Activated CD4-positive, CD25-positive, alpha-beta regulatory T cell treated with anti-CD3 and anti-CD28 coated beads, Interleukin-2, amount 50 U/mL, for 72 hours (primary cell): ENCODE measurements at places on chromosomes 1 and 21.

DNA sequence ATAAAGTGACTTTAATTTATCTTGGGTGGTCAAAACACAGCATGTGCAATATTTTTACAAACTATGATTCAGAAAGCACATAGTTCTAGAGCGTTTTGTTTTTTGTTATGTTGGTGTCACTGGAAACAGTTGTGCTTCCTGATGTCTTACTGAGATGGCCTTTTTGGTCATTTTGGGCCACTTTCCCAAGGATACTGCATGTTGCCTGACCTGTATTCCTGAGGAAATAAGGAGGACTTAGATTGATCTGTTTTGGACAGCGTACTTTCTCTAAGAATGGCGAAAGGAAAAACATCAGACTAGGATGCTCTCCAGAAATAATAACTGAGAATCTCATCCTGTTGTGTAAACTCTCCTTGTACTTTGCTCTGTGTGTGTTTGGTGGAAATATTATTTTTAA, 451.2 kb downstream of the USP25 start:
- DNase-seq: no peak

DNA sequence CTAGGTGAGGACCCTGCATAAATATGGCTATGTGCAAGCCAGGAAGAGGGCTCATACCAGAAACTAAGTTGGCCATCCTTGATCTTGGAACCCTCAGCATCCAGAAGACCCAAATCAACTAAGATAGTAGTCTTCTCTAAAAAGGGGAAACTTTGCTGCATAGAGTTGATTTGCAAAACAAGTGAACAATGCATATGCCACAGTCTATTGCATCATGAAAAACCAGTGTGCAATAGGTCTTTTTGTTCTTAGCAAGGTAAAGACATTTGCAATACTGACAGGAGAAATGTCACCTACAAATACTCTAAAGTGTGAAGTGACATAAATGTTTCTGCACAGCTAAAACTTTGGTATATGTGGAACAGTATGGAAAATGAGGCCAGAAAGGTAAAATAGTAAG, 2.0 kb upstream of the IFI16 start:
- DNase-seq: no peak

- DNase-seq: no peak
Measured at GRCh38 chr1:55463814-55464475, 248.8 kb upstream of the USP24 start.

DNA sequence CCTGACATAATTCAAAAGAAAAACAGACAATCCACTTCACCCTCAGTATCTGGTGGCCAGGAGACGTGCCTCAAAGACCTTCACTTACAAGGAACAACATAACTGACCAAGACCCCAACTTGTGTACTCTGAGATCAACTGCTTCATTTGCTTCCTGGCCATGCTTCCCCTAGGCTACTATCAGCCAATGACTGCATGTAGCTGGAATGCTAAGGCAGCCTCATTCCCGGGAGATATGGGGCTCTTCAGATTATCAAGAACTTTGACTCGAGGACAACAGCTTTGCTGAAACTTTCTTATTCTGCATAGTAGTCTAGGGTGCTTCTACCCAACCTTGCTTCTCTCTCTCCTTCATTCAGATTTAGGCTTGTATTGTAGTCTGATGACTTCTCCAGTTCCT, 11.7 kb upstream of the UCK2 start:
- DNase-seq: no peak

DNA sequence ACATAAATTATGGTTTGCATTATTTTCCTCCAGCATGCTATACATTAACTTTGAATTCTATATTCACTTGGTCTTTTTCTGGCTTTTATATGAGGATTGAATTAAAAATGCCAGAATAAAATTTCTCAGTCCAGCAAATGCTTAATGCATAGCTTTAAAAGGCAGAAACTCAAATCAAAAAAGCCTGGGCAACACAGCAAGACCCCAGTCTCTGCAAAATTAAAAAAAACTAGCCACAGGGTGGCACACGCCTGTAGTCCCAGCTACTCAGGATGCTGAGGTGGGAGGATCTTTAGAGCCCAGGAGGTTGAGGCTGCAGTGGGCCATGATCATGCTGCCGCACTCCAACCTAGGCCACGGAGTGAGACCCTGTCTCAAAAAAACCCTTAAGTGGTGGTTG, 19.8 kb downstream of the ATP1B1 start:
- DNase-seq: no peak

- DNase-seq: no peak
Measured at GRCh38 chr1:156143765-156144489, 9.5 kb upstream of the SEMA4A start.

DNA sequence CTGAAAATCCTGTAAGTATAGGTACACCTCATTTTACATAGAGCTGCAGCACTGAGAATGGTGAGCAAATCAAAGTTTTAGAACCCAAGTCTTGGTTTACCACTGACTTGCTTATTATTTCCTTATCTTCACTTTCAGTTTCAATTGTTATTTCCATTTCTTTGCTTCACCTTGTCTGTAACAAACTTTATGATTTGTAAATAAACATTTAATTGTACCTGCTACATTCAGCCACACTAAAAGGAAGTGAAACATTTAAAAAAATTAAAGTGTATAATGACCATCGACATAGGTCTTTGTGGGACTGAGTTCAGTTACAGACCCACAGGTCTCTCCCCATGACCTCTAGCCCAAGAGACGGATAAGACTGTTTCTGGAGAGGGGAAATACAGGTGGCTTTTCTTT, 34.4 kb downstream of the LGR6 start:
- no peak for DNase-seq

DNA sequence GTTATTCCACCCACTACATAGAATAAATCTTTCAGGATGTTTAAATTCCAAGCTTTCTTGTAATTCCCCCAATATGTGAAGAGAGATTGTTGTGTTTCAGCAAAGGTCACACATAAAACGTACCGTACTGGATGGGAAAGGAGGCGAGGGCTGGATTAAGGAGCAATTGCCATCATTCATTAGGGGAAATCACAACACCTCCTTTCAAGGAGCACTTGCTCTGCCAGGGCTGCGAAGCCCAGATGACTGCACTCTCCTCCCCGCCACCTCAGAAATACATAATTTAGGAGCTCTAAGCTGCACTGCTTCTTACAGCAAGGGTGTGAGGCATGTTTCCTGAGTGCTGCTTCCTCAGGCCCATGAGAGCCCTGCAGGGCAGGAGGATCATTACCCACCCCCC, 29.6 kb downstream of the MATN1 start:
- no peak for DNase-seq

- DNase-seq: no peak
Measured at GRCh38 chr21:45405271-45405818, 380 bp downstream of the COL18A1 start.

- no peak for DNase-seq
Measured at GRCh38 chr1:209485167-209485566, 98.3 kb upstream of the CAMK1G start.

GRCh38 chr1:175877939-175878737, 134.7 kb upstream of the TNR start:
- DNase-seq: no peak

GRCh38 chr1:116881879-116882520, 27.7 kb upstream of the PTGFRN start:
- DNase-seq: no peak

GRCh38 chr1:179202161-179202560, 27.3 kb downstream of the ABL2 start:
- no peak for DNase-seq

DNA sequence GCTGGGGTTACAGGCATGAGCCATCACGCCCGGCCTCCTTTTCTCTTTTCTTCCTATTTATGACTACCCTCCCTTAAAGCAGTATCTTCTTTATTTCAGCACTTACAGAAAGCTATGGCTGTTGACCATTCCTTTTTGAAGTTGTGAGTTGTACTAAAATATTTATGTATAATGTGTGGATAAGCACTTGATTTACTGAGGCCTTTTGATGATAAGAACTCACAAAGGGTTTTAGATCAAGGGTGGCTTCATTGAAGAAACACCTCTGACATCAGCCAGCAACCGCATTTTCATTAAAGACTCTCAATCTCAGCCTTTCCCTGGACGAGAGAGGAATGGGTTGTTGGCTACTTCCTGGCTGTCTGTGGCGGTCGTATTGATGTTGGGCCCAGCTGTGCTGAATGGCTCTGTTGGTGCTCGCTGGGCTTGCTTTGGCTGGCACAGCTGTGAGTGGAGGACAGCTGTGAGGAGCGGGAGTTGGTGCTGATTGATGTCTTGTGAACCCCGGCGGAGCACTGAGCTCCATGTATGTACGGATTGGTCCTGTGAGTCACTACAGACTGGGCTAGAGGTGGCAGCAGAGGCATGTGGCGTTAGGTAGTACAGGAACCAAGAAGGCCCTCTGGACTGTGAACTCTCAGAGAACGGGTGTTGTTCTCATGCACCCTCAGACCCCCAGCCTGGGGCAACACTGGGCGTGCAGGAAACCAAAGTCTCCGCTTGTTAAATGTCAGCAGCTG, 208.8 kb downstream of the KIF26B start:
- no peak for DNase-seq

- no peak for DNase-seq
Measured at GRCh38 chr1:203371288-203371687, 20.4 kb upstream of the FMOD start.

- no peak for DNase-seq
Measured at GRCh38 chr1:52296345-52296744, 69.7 kb downstream of the CC2D1B start.

DNA sequence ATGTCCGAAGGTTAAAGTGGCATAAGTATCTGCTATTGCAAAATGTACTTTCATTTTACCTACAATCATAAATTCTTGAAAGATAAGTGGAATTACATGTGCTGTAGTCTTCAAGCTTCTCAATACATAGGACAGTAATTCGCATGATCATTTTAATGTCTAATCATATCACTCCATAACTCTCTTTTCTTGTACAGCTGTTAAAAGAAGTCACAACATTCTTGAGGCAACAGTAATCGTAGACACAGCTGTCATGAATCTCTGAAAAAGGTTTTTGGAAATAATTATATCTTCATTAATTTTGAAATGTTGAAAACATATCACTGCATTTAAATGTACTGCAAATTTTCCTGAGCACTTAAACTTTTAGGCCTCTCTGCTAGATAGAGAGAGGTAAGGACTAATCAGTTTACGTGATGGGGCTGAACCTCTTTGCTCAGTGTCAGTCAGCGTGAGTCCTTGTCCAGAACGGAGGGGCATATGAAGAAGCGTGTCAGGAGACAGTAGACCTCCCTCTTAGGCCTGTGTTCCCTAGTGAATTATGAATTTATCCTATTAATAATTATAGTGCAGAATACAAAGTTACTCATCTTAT, 133.4 kb downstream of the NEK7 start:
- DNase-seq: no peak

GRCh38 chr1:227789084-227790033, 26.1 kb upstream of the PRSS38 start:
- DNase-seq: no peak

DNA sequence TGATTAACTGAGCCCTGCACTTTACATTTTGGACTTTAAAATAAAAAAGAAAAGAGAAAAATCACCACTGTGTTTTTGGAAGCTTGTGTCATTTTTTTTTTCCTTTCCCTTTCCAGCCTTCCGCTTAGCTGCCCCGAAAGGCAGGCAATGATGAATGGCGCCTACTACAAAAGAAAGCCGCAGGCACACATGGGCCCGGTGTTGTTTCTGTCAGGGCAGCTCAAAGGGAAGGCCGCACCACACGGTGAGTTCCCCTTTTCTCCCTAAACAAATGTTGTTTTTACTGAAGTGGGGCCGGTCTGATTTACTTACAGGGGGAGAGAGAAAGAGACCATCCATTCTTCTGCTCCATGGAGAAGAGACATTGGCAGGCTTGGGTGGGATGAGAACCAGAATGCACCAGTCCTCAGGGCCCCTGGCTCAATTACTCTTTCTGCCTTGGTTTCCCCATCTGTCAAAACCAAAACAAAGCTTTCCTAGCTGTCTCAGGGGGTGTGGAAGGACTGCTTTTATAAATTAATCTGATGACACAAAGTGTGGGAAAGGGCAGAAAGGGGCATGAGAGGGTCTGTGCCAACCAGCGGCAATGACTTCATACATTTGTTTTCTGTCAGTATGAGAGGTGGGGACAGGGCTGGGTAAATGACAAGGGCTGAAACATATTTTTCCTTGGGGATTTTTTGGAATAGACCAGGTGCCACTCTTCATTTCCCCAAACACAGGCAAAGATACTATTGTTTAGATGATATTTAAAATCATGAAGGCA, 91.4 kb upstream of the PLXNA2 start:
- DNase-seq: no peak

DNA sequence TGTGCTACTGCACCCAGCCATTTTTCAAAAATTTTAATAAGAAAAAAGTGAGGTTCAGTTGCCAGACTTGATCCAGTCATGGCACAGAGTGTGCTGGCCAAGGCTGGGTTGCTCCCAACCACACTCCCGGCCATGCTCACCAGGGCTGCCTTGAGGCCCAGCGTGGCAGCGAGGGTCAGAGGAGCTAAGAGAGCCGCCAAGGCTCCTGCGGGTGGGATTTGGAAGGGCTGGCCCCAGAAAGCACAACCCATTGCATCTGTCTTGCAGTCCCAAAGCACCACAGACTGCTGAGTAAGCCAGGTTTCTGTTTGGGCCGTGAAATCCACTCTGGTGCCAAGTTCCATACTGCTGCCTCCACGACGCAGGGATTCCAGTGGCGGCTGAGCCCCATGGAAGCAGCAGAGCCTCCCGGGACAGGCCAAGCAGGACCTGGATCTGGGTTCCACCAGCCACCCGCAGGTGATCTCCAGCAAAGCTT, 22.6 kb downstream of the ZBTB17 start:
- no peak for DNase-seq

- DNase-seq: no peak
Measured at GRCh38 chr1:77016386-77016985, 149.2 kb downstream of the ST6GALNAC5 start.

DNA sequence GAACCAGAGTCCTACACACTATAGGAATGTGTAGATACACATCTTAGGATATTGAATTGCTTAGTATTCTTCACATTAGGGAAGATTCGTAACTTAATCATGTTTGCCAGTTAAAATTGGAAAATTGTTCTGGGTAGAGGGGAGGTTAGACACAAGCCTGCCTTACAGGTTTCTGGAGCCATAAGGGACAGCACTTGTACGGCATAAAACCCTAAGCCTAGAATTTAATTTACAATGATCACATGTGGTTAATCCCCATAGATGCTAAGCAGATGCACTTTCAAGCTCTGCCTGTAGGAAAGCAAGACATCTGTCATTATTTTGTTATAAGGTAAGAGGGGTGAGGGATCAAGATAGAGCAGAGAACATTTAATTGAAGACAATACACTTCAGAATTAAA, 820.7 kb downstream of the NCAM2 start:
- DNase-seq: no peak

GRCh38 chr1:162128693-162129356, 59.3 kb downstream of the NOS1AP start:
- no peak for DNase-seq

DNA sequence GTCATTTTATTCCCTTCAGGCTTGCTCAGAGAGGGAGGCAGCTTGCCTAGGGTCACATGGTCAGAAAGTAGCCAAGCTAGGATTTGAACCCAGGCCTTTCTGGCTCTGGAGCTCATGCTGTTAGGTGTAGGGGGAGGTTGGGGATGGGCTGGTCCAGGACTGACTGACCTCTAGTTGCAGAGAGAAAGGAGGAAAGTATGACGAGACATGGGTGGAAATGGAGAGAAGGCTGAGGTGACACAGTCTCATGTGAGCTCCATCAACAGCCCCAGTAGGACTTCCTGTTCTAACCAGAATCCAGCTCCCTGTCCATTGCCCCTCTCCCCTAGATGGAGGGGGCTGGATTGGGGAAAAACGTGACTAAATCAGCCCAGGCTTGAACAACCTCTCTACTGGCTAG, 15.5 kb upstream of the SYNC start:
- DNase-seq: no peak

GRCh38 chr1:14421977-14422609, 176.4 kb upstream of the KAZN start:
- no peak for DNase-seq
